Esophagus muscularis mucosa (tissue), 4 donors: ENCODE measurements at places on chromosomes 3 and 15. TPM values are rescaled to one million over a fixed set of nuclear protein-coding genes. Genes with fewer than 3 reads are reported as not detected.

SAMMSON gene
- total RNA-seq = 1.5 TPM

ZNF502 gene
- 5.2 TPM for total RNA-seq

AHSG gene
- not detected for total RNA-seq

EDEM1 gene
- total RNA-seq = 23.3 TPM

ACKR2 gene
- total RNA-seq = 7.6 TPM

TMEM89 gene
- not detected for total RNA-seq

DNA sequence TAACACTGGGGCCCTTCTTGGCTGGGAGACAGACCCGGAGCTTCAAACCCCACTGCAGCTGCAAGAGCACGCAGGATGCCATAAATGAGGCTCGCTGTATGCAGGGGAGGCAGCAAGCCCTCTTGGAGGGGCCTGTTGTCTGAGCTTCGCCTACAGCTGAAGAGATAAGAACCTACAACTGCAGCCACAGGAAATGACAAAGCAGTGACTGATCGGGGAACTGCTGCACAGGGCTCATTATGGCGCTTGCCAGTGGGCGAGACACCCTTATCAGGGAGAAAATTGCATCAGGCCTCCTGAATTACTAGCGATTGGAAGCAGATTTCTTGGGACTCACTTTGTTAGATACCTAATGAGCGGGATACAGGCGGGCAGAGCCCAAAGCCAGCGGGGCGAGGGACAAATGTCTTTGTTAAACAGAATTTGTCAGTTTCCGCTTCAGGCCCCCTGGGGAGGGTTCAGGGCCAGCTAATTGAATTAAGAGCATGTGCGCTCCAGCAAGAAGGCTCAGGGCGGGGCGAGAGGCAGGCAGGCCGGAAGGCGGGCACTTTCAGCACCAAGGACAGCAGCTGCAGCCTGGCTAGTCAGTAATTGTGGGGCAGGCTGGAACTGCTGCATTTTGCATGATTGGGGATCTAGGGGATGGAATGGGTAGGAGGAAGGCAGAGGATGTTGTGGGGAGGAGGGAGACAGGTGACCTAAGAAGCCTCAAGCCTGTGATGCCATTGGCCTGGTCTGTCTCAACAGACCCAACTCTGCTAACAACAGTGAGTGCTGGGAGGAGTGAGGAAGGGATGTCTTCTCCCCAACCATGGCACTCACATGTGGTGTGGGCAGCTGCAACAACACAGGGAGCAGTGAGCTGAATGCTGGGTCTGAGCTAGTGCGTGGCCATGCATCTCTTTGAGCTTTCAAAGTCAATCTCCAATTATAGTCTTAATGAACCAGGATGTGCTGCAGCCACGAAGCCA is 55.3 kb downstream of the CCDC33 start:
- no peak for DNase-seq

DNA sequence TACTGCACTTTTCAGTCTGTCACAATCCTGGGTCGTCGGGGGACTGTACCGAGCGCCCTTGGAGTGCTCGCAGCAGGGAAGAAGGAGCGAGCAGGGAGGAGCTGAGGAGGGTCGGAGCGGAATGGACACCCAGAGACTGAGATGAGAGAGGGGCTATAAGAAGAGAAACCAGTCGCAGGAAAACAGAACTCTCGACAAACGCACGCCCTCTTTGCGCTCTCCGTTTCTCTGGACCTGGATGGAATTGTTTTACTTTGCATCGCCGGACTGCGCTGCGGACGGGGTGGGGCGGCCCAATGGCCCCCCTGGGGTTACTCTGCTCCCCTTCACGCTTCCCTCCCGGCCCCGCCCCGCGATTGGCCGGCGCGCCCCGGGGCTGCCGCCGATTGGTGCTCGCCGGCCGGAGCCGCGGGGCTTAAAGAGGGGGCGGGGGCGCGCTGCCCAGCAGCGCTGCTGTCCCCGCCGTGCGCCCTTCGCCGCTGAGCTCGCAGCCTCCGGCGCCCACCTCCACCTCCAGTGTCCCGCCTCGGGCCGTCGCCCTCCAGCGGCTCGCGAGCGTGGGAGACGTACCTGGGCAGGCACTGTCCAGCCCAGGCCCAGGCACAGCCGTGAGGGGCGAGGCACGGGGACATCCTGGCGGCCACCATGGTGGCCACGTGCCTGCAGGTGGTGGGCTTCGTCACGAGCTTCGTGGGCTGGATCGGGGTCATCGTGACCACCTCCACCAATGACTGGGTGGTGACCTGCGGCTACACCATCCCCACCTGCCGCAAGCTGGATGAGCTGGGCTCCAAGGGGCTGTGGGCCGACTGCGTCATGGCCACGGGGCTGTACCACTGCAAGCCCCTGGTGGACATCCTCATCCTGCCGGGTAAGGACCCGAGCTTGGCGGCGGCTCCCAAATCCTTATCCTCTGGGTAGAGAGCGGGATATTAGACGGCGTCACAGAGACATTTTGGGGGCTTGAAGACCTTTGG is at the start of gene CLDN11:
Gene CLDN11, plus strand, starts transcription at position 447 of the 977 bp plus-strand sequence. Its CDS starts 199 bp downstream, at position 646.
- DNase-seq = no peak

GRCh38 chr15:72096796-72097195 is 21.2 kb downstream of the MYO9A start:
- DNase-seq = no peak

- DNase-seq = no peak
These were observed at the start of gene HAPLN3 for GRCh38 chr15:88894819-88895767. HAPLN3 (minus strand) TSS chr15:88895544; CDS start chr15:88887298, 8,246 bp downstream.

DNA sequence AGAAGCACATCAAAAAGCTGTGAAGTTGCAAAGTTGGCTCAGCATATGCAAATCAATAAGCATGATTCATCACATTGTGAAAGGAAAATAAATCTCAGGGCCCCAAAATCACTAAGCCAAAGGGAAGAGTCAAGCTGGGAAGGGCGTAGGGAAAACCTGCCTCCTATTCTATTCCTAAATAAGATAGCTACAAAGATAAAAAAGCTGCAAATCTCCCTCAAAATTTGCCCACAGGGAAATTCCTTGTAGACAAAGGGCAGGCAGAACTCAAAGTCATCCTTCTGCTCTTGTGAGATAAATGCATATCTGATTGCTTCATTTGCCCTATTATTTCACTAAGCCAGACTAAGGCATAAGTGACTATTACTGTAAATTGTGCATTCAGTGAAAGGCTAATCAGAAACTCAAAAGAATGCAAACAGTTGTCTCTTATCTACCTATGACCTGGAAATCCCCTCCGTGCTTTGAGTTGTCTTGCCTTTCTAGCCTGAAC is 30.5 kb upstream of the CCNL1 start:
- no peak for DNase-seq

GRCh38 chr15:32864051-32864450 is 146.2 kb downstream of the GREM1 start:
- no peak for DNase-seq

- no peak for DNase-seq
These were observed 466.1 kb upstream of the ATP11B start for GRCh38 chr3:182327196-182327681.
